Spinal cord (tissue), 10 donors: ENCODE measurements at places on chromosomes 5 and 9.

- DNase-seq = no peak
Measured at GRCh38 chr5:174096619-174097018, 51.1 kb downstream of the NSG2 start.

- no peak for DNase-seq
Measured at GRCh38 chr5:168308976-168309598, 17.6 kb downstream of the WWC1 start.

DNA sequence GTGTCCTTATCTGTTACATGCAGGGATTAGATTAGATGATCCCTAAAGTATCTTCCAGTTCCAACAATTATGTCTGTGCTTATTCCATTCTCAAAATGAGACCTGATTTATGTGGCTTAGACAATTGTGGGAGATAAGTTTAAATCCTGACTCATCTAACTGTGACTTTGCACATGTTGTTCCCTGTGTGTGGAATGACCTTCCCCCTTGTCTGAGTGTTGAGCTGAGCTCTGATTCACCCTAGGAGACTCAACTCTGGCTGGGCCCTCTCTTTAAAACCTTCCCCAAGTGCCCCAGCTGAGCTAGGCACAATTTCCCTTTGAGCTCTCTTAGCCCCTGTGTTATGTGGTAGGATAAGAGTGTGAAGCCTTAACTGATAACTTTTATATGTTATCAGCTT is 118.9 kb upstream of the ELL2 start:
- no peak for DNase-seq

GRCh38 chr5:23991406-23991805 is 484.0 kb downstream of the PRDM9 start:
- no peak for DNase-seq

- peak; percentile 51 for DNase-seq
Measured at GRCh38 chr5:172005708-172006320, 624 bp downstream of the FBXW11 start.

DNA sequence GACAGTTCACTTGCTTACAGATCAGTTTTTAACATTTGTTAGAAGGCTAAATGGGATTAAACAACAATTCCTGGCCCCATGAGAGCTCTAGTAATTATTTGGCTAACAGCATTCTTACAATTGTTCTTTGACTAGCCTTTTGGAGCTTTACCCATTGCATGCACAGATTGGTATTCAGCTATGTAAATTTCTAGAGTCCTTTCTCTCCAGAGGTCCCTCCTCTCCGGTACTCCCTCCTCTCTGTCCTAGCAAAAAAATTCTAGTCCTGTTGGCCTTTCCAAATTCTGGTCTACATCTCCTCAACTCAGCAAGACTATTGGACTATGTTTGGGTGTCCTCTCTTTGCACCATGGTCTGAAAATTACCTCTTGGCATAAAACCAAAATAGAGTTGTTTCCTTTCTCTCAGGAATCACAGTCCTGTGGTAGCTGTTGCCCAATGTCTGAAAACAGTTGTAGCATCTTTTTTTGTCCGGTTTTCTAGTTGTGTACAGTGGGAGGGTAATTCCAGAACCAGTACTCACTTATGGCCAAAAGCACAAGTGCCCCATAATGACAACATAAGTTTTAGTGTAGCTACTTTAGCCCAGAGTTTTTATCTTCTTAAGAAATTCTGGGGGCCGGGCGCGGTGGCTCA is 18.1 kb downstream of the SAR1B start:
- no peak for DNase-seq

DNA sequence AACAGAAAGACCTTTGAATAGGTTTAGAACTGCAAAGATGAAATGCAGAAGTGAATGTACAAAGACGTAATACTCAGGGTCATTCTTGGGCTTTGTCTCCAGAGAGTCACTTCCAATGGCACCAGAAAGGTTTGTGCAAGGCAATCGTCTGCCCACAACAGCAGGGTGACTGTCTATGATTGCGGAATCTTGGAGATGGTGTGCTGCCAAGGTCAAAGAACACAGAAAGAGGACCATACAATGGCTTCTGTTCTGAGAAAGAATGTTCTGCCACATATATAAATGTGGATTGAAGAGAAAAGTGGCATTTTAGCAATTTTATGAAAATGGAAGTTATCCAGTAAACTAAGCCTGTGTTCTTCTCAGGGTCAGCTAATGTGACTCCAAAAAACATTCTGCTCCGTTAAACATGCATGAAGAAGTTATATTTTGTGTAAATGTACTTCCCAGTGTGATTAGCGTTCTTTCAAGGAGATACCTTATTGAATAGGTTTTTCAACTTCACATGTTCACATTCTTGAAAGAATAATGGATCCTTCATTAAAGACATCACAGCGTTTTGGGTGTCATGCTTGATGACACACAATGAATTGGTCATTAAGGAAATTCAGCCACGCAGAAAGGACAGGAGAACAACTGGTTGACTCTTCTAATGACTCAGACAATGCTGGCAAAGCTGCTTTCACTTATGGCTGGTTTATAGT is 73.4 kb upstream of the CDH6 start:
- no peak for DNase-seq

- no peak for DNase-seq
Measured at GRCh38 chr5:68112658-68113057, 102.9 kb upstream of the PIK3R1 start.

DNA sequence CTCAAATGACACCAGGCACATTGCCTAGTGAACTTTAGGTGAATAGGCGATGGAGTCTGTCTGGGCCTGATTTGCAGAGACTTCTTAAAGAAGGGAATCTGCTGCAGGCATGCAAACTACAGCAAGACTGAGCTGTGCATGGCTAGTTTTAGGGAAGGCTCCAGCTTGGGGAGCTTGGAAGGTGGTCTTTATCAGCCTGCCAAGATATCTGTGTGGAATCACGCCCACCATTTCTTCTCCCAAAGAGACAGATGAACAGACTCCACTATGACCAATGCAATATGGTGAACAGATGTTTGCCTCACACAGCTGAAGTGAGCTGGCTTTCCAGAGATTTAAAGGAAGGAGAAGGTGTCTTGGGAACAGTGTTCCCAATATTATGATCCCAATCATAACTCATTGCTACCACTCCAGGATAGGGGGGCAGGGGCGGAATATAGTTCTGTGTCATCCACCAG is 129.0 kb upstream of the HMHB1 start:
- DNase-seq = peak; percentile 51

- no peak for DNase-seq
Measured at GRCh38 chr9:118630079-118630478, 739.2 kb downstream of the BRINP1 start.

DNA sequence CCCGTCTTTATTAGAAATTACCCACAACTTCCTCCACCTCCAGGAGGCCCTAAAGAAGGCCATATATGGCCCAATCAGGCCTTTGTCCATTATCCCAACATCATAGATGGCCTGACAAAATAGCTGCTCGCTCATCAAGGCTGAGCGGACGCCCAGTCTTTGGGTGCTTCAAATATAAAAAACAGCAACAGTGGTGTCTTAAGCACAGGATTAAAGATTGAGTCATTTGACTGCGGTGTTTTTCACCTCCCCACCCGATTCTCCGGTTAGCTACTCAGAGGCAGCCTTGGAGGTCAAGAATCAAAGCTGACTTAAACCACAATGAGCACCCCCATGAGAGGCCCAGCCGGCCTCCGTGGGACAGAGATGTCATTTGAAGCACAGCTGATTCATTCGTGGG is 18.8 kb downstream of the S1PR3 start:
- DNase-seq = no peak

- no peak for DNase-seq
Measured at GRCh38 chr5:59972043-59972442, 78.5 kb upstream of the PDE4D start.

GRCh38 chr9:15612962-15613361 is 60.1 kb downstream of the CCDC171 start:
- no peak for DNase-seq

- DNase-seq = no peak
Measured at GRCh38 chr9:34884747-34885189, 73.3 kb upstream of the PHF24 start.

- DNase-seq = no peak
Measured at GRCh38 chr9:98795295-98795955, 930 bp downstream of the ANKS6 start.

DNA sequence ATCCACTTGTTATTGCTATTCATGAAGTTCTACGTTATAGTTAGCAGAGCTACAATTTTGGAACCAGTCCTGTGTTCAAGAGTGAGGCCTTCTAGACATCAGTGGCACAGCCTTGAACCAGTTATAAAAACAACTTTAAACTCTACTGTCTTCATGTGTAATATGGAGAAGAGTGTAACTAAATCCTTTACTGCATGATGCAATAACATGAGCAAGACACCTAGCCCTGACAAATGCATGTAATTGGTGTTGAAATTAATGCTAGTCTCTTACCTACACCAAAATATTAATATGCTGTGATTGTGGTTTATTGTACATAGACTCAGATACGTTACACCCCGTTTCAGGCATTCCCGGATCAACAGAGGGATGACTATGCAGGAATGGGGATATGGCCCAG is 654.6 kb downstream of the IRX1 start:
- no peak for DNase-seq

- no peak for DNase-seq
Measured at GRCh38 chr9:16509997-16510396, 360.5 kb downstream of the BNC2 start.

DNA sequence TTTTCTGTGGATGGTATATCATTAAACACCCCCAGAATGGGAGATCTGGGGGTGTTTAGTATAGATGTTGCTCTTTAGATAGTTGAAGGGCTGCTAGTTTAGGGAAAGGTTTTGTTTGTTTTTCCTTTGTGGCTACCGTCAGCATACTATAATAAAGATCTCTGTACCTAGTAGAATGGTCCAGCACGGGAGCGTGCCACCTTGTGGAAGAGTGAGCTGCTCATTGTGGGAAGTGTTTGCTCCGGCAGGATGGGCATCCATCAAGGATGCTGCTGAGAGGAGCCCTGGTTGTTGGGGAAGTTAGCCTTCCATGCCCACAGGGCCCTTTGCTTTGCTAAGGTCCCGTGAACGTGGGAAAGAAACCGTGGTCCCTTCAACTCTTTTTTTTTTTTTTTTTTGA is 113.1 kb downstream of the LIFR start:
- no peak for DNase-seq

DNA sequence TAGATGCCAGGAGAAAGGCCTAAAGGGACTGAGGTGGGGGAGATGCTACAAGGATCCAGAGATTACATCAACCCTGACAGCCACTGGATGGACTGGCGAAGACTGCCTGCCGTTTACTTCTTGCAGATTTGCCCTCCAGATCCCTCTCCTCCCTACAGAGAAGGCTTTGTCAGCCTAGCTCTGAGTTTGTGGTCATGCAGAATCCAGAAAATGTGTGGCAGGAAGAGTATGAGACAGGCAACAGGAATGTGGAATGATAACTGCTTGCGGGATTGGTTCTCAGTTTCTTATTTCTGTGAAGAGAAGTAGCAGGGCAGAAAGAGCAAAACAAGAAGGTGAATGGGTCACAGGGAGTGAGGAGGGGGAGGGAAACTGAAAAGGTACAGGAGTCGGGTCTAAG is 129.6 kb downstream of the TLE1 start:
- no peak for DNase-seq

DNA sequence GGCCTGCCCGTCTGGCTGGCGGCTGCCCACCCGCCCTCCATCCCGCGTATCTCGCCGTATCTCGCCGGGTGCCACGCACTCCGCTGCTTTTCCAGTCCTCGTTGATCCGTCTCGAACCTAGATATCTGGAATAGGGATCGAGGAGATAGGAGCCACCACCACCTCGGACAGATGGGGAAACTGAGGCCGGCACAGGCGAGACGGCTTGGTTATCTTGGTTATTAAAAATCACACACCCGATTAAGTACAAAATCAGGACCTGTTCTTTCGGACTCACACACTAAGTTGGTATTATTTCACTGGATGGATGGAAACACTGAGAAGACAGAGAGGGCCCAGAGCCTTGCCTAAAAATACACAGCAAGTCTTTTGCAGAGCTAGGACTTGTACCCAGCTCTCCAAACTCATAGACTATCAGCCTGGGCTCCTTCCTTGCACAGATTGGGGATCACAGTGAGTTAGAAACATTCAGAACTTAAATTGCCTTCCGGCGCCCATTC is 678 bp downstream of the SLC26A2 start:
- no peak for DNase-seq

GRCh38 chr9:18037981-18038380 is 436.0 kb upstream of the ADAMTSL1 start:
- no peak for DNase-seq

GRCh38 chr9:12764150-12764549 is 10.7 kb upstream of the LURAP1L start:
- no peak for DNase-seq

- no peak for DNase-seq
Measured at GRCh38 chr5:15850939-15851341, 328.7 kb downstream of the MARCHF11 start.

GRCh38 chr9:89853931-89854330 is 249.1 kb downstream of the GADD45G start:
- DNase-seq = no peak

GRCh38 chr5:9951865-9952516 is 297.7 kb downstream of the ATPSCKMT start:
- no peak for DNase-seq

GRCh38 chr5:58523956-58524355 is 32.7 kb downstream of the GAPT start:
- DNase-seq = no peak

DNA sequence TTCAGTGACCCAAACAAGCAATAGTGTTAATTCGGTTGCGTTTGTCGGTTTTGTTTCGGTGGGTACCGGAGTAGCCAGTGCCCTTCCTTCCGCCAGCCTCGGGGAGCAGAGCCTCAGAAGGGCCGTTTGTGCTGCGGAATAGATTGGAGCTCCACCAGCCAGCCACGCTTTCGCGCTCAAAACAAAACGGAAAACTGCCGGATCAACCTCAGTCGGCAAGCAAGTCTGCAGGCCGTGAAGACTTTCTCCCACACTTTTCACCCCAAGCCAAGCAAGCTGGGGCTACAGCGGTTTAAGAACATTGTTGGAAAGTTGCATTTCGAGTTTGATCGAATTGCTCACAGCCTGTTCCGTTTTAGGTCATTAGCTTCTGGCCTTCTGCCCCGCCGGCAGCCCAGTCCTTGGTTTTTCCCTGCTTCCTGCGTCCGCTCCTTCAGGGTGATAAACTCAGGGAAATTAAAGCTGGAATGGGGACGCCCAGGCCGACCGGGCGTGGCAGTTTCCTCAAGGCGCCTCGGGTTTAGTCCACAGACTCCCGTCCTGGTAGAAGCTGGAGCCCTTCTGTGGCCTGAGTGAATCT is 803 bp upstream of the CCNO start:
- peak; percentile 54 for DNase-seq

- DNase-seq = no peak
Measured at GRCh38 chr5:121121786-121122185, 657.7 kb downstream of the PRR16 start.

GRCh38 chr5:43555895-43556606 is 826 bp downstream of the PAIP1 start:
- peak; percentile 79 for DNase-seq

DNA sequence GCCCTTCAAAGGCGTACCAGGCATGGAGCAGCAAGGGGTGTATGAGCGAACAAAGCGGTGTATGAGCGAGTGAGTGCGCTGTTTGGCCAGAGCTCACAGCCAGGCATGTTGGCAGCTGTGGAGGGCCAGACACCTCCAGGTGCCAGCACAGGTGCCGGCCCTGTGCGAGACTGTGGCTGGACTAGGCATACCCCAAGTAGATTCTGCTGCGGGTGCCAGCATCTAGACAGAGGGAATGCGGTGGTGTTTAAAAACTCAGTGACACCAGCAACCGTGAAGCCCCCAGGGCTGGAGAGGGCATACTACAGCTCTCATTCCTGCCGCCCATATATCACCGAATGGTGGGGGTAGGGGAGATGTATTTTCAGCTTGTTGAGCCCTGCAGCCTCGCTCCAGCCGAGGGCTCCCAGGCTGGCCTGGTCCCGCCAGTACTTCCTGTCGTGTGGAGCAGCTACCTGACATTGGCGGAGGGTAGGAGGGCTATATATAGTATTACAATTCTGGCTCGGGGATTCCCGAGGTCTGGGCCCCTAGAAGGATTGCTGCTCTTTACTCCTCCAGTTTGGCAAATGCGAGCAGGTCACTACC is 1829.6 kb upstream of the NUDT12 start:
- no peak for DNase-seq
